SJCRH30 (cell line): ENCODE measurements at places on chromosomes 16 and 17. TPM values are rescaled to one million over a fixed set of nuclear protein-coding genes. Genes with fewer than 3 reads are reported as not detected.

SLC5A11 gene
- 0.06 and 0.25 TPM in 2 replicates for total RNA-seq

FOXN1 gene
- not detected in 2 replicates for total RNA-seq

- no peaks in the 10 kb centered on the region for H3K36me3 ChIP-seq
- H3K27ac ChIP-seq = peak overlapping the region; percentile 54
- H3K4me3 ChIP-seq = peak overlapping the region; percentile 47
These were observed 22.4 kb upstream of the EIF1 start for GRCh38 chr17:41666237-41666641.

GRCh38 chr17:30323262-30323894, 10.5 kb downstream of the TMIGD1 start:
- no peak overlapping the region for H3K27ac ChIP-seq
- peak; percentile 20 for DNase-seq
- no peaks in the 10 kb centered on the region for H3K27me3 ChIP-seq

DNA sequence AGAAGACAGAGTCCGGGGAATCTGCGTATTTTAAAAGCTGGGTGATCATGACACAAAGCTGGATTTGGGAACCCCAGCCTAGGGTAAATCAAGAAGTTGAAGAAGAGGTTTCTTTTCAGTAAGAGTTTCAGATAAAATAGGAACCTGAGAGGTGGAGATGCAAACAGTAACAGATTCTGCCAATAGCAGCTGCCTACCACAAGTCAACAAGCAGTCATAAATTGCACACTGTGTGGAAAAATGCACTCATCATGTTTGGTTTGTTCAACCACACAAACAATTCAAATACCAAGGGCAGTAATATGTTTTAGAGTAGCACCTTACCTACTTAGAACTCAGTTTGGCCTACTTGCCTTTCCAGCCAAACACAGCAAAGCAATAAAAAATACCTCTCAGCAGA, 14.0 kb downstream of the MYO1D start:
- H3K27ac ChIP-seq = no peak overlapping the region
- no peaks in the 10 kb centered on the region for H3K36me3 ChIP-seq
- peaks cover 24% of the 10 kb centered on the region for H3K27me3 ChIP-seq
- no peak overlapping the region for H3K4me3 ChIP-seq
- DNase-seq = no peak
- H3K4me1 ChIP-seq = no peaks in the 10 kb centered on the region

TEX14 gene
- total RNA-seq = 2.4 and 3.4 TPM in 2 replicates

- peak overlapping the region; percentile 58 for H3K4me3 ChIP-seq
- H3K27ac ChIP-seq = peak overlapping the region; percentile 48
- peaks cover 3% of the 10 kb centered on the region; the same call in 1 of the 2 replicates for H3K4me1 ChIP-seq
- DNase-seq = peak; percentile 91
These were observed 13.4 kb downstream of the PER1 start for GRCh38 chr17:8138672-8139371.

GRCh38 chr17:82053130-82053529, 1.4 kb downstream of the GPS1 start:
- no peak overlapping the region for H3K27ac ChIP-seq
- DNase-seq = no peak
- H3K36me3 ChIP-seq = peaks cover 41% of the 10 kb centered on the region
- H3K4me1 ChIP-seq = peaks cover 4% of the 10 kb centered on the region; the same call in 1 of the 2 replicates

TLCD3B gene
- total RNA-seq = 0.49 and 0.58 TPM in 2 replicates

TBC1D3H gene
- not detected in 2 replicates for total RNA-seq

- no peak overlapping the region for H3K27ac ChIP-seq
- no peaks in the 10 kb centered on the region for H3K27me3 ChIP-seq
- H3K4me3 ChIP-seq = no peak overlapping the region
These were observed 29.0 kb downstream of the CDK5R1 start for GRCh38 chr17:32515677-32516383.

GRCh38 chr17:75754378-75755204, 10.4 kb downstream of the GALK1 start:
- H3K27ac ChIP-seq = peak overlapping the region; percentile 85
- peaks cover 46% of the 10 kb centered on the region for H3K4me1 ChIP-seq
- H3K27me3 ChIP-seq = no peaks in the 10 kb centered on the region
- no peaks in the 10 kb centered on the region for H3K36me3 ChIP-seq
- H3K4me3 ChIP-seq = peak overlapping the region; percentile 48

- H3K36me3 ChIP-seq = no peaks in the 10 kb centered on the region
- DNase-seq = no peak
- H3K27ac ChIP-seq = no peak overlapping the region
- no peaks in the 10 kb centered on the region for H3K4me1 ChIP-seq
These were observed 220.7 kb upstream of the KCNJ16 start for GRCh38 chr17:69854225-69854780.

DNA sequence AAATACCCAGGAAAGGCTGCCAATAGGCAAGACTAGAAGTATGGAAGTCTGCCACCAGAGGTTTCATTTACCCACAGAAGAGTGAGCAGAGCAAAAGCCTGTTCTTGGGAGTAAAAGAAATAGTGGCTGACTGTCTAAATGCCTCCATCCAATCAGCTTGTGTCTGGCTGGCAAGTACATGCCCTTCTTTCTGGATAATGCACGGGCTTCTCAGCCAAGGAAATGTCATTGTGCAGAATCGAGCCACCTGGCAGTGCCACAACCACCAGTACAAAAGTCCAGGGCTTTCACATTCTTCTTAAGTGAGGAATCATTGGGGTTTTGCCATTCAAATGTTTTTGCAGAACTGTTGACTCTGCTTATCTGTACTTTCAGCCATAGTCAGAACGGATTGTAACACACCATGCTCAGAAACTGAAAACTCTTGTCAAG, 10.1 kb upstream of the ERCC4 start:
- H3K27ac ChIP-seq = no peak overlapping the region
- no peaks in the 10 kb centered on the region for H3K27me3 ChIP-seq
- H3K36me3 ChIP-seq = no peaks in the 10 kb centered on the region

GRCh38 chr16:82157836-82158235, 12.2 kb downstream of the MPHOSPH6 start:
- no peak for DNase-seq
- H3K27ac ChIP-seq = no peak overlapping the region
- H3K4me3 ChIP-seq = no peak overlapping the region
- H3K27me3 ChIP-seq = no peaks in the 10 kb centered on the region

DNA sequence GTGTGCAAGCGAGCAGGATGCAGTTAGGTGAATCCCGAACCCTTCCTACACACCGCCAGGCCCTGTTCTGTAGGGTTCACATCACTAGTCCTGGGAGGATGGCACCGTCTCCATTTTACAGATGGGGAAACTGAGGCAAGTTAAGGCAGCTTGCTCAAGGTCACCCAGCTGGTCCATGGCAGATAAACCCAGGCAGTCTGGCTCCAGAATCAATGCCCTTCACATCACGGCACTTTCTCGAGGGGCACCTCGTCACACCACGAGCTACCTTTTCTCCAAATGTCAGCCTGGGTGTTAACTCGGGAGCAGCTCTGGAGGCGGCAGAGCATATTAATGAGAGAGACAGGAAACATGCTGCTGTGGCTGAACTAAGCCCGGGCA, 9.5 kb downstream of the NOB1 start:
- H3K27me3 ChIP-seq = no peaks in the 10 kb centered on the region
- no peaks in the 10 kb centered on the region for H3K4me1 ChIP-seq
- H3K36me3 ChIP-seq = peaks cover 43% of the 10 kb centered on the region
- H3K27ac ChIP-seq = no peak overlapping the region

GRCh38 chr17:82840431-82840831, 609 bp upstream of the ZNF750 start:
- H3K27me3 ChIP-seq = no peaks in the 10 kb centered on the region
- H3K36me3 ChIP-seq = 0 out of 2 replicates have a peak, but pooled peaks cover 2% of the 10 kb centered on the region
- DNase-seq = no peak
- H3K27ac ChIP-seq = no peak overlapping the region
- H3K4me1 ChIP-seq = peaks cover 27% of the 10 kb centered on the region

GRCh38 chr17:50514936-50515702, 6.9 kb downstream of the MYCBPAP start:
- H3K27me3 ChIP-seq = no peaks in the 10 kb centered on the region
- H3K27ac ChIP-seq = no peak overlapping the region
- no peaks in the 10 kb centered on the region for H3K36me3 ChIP-seq
- no peaks in the 10 kb centered on the region for H3K4me1 ChIP-seq
- no peak for DNase-seq

GRCh38 chr16:74501484-74502478, 80.5 kb upstream of the CLEC18B start:
- H3K36me3 ChIP-seq = no peaks in the 10 kb centered on the region
- no peak for DNase-seq
- no peaks in the 10 kb centered on the region for H3K27me3 ChIP-seq
- H3K4me3 ChIP-seq = no peak overlapping the region

- H3K4me3 ChIP-seq = no peak overlapping the region
- H3K27me3 ChIP-seq = no peaks in the 10 kb centered on the region
- no peak overlapping the region for H3K27ac ChIP-seq
- no peak for DNase-seq
These were observed 11.1 kb downstream of the PIMREG start for GRCh38 chr17:6455321-6455705.

DNA sequence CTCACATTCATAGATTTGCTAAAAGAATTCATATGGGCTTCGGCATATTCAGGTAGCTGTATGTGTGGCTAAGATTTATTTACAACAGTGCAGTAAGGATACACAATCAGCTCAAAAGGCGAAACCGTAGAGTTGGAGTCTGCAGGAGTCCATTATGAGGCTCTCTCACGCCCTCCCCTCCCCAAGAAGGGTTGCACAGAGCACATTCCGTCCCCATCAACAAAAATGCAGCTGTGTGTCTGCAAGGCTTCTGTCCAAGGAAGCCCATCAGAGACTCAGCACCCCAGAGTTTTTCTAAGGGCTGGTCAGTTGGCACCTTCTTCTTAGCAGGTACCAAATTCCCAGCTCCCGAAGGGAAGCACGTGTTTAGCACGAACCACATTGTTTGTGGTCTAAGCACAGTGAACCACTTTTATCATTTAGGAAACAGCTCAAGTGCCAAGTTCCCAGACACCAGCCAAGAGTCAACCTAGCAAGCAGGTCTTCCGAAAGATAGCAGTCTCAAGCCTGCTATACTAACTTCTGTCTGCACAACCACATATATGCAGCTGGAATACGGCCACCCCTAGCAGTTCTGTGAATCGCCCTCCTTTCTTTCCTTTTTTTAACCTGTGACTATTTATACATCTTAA, 28.5 kb upstream of the MEAK7 start:
- DNase-seq = no peak
- H3K4me3 ChIP-seq = no peak overlapping the region
- H3K27me3 ChIP-seq = no peaks in the 10 kb centered on the region
- H3K36me3 ChIP-seq = no peaks in the 10 kb centered on the region

DNA sequence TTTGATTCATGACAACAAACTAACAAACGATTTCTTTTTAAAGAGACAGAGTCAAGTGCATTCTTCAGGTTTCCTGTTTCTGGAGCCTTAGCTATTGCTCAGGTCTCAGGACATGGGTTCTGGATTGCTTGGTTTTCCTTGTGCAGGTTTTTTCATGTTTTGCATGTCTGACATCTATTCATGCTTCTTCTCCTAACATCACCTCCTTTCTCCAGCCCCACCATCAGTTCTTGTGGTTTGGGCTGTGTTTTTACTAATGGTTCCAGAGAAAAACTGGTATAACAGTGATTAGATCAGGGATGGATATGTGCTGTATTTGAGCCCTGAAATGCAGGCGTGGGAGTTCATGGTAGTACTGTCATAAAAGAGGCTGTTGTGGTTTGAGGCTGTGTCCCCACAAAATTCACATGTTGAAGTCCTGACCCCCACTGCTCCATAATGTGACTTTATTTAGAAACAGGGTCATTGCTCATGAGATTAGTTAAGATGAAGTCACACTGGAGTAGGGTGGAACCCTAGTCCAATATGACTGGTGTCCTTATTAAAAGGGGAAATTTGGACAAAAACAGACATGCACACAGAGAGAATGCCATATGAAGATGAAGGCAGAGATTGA, 67.9 kb downstream of the IRX6 start:
- no peaks in the 10 kb centered on the region for H3K36me3 ChIP-seq
- DNase-seq = no peak
- no peak overlapping the region for H3K4me3 ChIP-seq
- H3K27me3 ChIP-seq = no peaks in the 10 kb centered on the region
- H3K27ac ChIP-seq = no peak overlapping the region
- peaks cover 15% of the 10 kb centered on the region for H3K4me1 ChIP-seq

ERN2 gene
- not detected in 2 replicates for total RNA-seq

- H3K36me3 ChIP-seq = peaks cover 71% of the 10 kb centered on the region
- peaks cover 3% of the 10 kb centered on the region; the same call in 1 of the 2 replicates for H3K4me1 ChIP-seq
- no peak overlapping the region for H3K27ac ChIP-seq
- peak; percentile 26 for DNase-seq
These were observed 5.6 kb downstream of the SF3B3 start for GRCh38 chr16:70529051-70529777.

DNAI2 gene
- not detected in 2 replicates for total RNA-seq

DNA sequence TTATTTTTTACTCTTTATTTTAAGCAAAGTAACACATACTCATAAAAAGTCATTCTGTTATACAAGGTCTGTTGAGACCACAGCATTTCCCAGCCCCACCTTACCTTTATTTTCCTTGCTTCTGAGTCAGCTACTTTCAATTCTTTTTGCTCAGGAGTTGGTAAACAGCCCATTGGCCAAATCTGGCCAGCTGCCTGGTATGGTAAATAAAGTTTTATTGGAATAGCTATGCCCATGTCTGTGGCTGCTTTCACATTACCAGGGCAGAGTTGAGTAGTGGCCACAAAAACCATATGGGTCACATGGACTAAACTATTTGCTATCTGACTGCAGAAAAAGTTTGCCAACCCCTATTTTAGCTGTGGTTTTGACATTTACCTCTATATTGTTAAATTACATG, 3.4 kb upstream of the NSRP1 start:
- H3K36me3 ChIP-seq = no peaks in the 10 kb centered on the region
- H3K27me3 ChIP-seq = no peaks in the 10 kb centered on the region
- no peaks in the 10 kb centered on the region for H3K4me1 ChIP-seq
- no peak overlapping the region for H3K4me3 ChIP-seq
- DNase-seq = no peak
- H3K27ac ChIP-seq = no peak overlapping the region

SPATA22 gene
- 1.8 and 2.2 TPM in 2 replicates for total RNA-seq

- peaks cover under 1% of the 10 kb centered on the region; the same call in 1 of the 2 replicates for H3K36me3 ChIP-seq
- peak overlapping the region; percentile 82 for H3K4me3 ChIP-seq
- peak overlapping the region; percentile 70 for H3K27ac ChIP-seq
- H3K4me1 ChIP-seq = no peaks in the 10 kb centered on the region
- DNase-seq = no peak
These were observed 913 bp downstream of the CDIP1 start for GRCh38 chr16:4537376-4538343.

GRCh38 chr17:79203016-79203415, 128.4 kb downstream of the ENGASE start:
- peaks cover 10% of the 10 kb centered on the region for H3K27me3 ChIP-seq
- no peaks in the 10 kb centered on the region for H3K36me3 ChIP-seq
- H3K4me1 ChIP-seq = peaks cover 27% of the 10 kb centered on the region
- no peak overlapping the region for H3K4me3 ChIP-seq

GRCh38 chr16:10879681-10880589, 2.9 kb downstream of the CIITA start:
- DNase-seq = no peak
- no peaks in the 10 kb centered on the region for H3K36me3 ChIP-seq
- H3K27me3 ChIP-seq = no peaks in the 10 kb centered on the region
- no peak overlapping the region for H3K27ac ChIP-seq
